Astrocyte of the hippocampus (primary cell): ENCODE measurements at places on chromosomes 16 and 17.

DNA sequence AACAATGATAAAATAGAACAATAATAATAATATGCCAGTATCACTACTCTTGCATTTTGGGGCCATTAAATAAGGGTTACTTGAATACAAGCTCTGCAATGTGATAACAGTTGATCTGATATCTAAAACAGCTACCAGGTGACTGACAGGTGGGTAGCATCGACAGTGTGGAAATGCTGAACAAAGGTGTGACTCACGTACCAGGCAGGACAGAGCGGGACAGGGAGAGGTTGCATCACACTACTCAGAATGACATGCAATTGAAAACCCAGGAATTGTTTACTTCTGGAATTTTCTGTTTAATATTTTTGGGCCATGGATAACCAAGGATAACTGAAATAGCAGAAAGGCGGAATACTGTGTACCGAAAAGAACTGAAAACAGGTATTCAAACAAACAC lies 15.8 kb upstream of the ZNF19 start:
- DNase-seq: no peak

DNA sequence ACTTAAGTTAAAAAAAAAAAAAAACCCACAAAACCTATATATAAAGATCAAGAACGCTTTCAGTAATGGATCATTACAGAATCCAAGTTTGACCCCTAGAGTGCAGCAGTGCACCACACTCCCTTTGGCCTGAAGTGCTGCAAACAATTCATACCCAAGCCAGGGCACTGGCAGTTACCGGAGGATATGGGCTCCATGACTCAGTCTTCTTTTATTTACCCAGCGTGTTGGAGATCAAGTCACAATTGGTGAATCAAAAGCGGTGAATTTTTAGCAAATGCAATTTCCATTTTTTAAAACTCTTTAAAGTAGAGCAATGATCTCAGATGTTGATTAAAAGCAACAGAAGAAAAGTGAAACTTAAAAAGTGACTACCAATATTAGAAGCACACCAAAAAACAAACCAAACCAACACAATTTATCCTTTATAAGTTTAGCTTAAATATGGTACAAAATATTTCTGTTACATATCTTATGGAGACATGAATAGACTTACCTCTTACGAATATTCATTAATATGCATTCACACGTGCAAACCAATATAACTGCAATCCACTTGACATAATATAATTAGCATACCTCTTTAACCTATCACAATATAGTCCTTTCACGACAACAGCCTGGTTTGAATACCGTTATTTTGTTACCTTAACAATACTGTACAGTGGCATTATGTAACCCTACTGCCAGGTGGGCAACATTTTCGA lies 46.3 kb downstream of the ZNF652 start:
- DNase-seq: peak; percentile 91

DNA sequence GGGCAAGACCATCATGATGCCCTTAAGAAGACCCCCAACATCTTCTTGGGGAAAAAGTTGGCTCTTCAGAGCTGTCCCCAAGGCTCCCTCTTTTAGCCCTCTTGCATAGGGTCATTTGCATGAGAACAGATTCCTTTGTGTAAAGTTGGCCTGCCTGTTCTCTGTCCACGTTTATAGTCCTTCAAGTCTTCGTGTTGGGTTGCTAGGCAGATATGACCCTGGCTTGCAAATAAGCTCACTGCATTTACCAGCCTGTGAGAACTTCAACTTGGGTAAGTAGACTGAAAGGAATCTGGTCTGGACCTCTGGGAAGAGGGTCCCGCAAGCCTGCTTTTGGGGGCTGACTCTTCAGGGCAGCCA lies 2.9 kb downstream of the ARSG start:
- DNase-seq: peak; percentile 24

- no peak for DNase-seq
These were observed 3.9 kb downstream of the PLXDC1 start for GRCh38 chr17:39147221-39148185.

- DNase-seq: no peak
These were observed 119.2 kb downstream of the XYLT1 start for GRCh38 chr16:17351441-17352035.

DNA sequence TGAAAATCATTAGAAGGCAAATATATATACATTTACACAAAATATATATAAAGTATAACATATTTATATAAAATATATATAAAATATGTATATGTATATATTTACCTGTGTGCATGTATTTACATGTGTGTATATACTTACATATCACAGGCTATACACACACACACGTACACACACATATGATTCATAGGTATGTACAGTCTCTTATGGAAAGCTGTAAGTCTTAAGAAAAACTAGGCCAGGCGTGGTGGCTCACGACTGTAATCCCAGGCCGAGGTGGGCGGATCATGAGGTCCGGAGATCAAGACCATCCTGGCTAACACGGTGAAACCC lies 14.7 kb downstream of the TOM1L2 start:
- DNase-seq: no peak

DNA sequence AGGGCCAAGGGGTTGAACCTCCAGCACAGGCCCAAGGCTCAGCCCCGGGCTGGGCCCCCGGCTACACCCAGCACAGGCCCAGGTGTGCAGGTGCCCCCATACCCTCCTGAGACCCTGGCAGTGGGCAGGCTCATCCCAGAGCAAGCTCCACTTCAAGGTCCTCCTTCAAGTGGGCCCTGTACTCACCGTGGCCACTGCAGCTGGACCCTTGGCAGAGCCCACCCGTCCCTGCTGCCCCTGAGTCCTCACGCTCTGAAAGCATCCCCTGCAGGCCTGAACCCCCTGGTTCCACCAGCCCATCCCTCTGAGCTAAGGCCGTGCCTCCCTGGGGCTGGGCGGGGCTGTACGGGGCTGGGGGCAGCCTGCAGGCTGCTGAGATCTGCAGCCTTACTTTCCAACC lies 11.2 kb upstream of the CACNA1H start:
- DNase-seq: no peak

- DNase-seq: no peak
These were observed 23.3 kb upstream of the HOXB13 start for GRCh38 chr17:48751733-48752398.

- DNase-seq: no peak
These were observed 47.9 kb downstream of the CBFA2T3 start for GRCh38 chr16:88929091-88929445.

DNA sequence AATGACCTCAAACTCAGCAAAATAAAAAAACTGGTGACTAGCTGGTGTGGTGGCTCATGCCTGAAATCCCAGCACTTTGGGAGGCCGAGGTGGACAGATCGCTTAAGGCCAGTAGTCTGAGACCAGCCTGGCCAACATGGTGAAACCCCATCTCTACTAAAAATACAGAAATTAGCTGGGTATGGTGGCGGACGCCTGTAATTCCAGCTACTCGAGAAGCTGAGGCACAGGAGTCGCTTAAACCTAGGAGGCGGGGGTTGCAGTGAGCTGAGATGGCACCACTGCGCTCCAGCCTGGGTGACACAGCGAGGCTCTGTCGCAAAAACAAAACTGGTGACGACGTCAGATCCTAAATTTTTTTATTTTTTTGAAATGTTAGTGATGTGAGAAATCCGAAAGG lies 82.6 kb upstream of the TOB1 start:
- DNase-seq: no peak

GRCh38 chr16:5647051-5647450 lies 549.5 kb upstream of the EEF2KMT start:
- no peak for DNase-seq

DNA sequence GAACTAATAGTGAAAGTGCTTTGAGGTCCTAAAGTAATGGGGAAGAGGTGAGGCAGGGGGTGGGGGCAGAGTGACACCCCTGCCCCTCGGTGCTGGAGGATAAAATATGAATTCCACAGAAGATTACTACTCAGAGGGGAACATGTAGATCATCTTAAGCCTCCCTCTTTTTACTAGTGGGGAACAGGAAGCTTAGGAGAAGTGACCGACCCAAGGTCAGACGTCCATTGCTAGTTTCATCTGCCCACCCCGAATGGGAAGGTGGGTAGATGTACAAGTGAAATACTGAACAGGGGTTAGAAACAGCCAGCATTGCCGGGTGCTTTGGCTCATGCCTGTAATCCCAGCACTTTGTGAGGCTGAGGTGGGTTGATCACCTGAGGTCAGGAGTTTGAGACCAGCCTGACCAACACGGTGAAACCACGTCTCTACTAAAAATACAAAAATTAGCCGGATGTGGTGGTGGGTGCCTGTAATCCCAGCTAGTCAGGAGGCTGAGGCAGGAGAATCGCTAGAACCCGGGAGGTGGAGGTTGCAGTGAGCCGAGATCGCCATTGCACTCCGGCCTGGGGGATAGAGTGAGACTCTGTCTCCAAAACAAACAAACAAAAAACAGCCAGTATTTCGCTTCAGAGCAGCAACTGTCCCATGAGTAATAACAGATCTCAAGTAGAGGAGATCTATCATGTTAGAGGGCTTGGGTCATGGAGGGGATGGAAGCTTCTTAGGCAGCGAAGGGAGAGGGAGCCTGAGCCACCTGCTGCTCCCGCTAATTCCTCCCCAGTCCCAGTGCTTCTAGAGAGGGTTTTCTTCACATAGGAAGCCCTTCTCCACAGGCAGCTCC lies 1.2 kb upstream of the NR1D1 start:
- no peak for DNase-seq

GRCh38 chr17:51493206-51493605 lies 232.9 kb downstream of the UTP18 start:
- DNase-seq: no peak

GRCh38 chr17:65561452-65562205 lies at the start of gene AXIN2:
AXIN2 (minus strand) TSS chr17:65561648; CDS start chr17:65558620, 3,028 bp downstream.
- peak; percentile 98 for DNase-seq

- DNase-seq: no peak
These were observed 76.9 kb downstream of the RAI1 start for GRCh38 chr17:17757956-17758845.

DNA sequence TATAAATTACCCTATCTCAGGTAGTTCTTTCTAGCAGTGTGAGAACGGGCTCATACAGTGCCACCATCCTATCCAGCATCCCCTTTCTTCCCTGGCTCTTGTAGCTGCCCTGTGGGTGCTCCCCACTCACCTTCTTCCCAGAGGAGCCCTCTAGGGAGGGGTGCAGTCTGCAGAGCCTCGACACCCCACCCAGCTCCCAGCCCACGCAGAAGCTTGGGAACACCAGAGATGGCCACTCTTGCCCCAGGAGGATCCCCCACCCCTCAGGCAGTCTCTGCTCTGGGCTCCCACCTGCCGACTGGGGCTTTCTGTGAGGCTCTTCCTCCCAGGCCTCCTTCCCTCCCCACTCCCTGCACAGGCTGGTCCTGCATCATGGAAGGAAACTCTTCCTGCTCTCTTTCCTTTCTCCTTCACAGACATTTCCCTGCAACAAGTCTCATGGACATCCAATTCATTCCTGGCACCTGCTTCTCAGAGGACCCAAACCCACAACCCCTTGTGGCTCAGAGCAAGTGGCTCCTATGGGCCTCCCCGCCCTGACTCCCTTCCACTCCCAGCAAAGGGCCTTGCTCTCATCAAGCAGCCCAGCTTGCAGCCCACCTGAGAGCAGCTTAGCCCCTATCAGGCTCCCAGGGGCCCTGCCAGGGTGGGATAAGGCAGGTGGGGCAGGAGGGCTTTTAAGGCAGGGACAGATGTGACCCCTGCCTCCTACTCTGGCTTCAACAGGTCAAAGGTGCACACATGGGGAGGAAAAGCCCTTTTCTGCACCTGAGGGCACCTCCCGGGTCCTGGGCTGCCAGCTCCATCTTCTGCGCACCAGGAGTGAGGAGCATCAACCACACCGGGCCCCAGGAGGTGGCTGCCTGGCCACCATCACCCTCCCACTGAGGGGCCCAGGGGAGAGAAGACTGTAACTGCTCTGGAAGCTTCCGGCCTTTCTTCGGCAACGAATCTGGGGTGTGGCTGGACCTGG lies 263.8 kb upstream of the TNRC6C start:
- no peak for DNase-seq

- no peak for DNase-seq
These were observed 22.0 kb upstream of the HAS3 start for GRCh38 chr16:69083306-69083941.

DNA sequence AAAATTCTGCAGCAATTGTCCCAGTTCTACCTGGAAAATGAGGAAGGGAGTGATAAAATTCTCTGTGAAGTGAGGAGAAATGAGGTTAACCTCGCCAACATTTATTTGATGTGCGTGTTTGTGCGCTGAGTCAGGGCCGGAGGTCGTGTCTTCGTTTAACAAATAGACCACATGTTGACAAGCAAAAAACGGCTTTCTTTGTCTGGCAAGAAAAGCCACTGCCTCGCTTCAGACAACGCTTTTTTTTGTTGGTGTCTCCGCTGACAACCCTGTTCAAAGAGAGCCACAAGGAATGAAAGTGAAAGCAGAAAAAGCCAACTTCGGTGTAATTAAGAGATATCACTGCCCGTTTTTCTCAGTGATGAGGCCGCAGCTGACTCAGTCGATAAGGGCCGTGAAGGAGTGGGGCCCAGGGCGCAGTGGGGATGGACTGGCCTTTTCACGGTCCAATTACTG lies 510.6 kb downstream of the CDH13 start:
- DNase-seq: peak; percentile 92

DNA sequence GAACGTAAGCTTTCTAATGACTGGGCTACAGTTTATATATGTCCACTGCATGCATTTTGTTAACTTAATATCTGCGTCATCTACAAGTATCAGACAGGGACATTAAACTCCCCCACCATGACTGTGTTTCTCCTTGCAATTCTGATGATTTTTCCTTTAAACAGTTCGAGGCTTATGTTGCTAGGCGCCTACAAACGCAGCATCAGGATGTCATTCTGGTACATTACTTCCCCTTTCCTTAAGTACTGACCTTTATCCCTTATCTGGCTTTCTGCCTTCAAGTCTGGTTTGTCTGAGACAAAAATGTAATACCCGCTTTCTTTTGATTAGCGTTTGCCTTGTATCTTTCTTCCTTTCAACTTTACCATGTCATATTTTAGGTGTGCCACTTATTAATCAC lies 362.4 kb downstream of the SLC39A11 start:
- DNase-seq: no peak
